NCI-H2171 treated with DMSO at 0.1 percent for 48 hours (cell line): ENCODE measurements at places on chromosomes 6 and 20.

DNA sequence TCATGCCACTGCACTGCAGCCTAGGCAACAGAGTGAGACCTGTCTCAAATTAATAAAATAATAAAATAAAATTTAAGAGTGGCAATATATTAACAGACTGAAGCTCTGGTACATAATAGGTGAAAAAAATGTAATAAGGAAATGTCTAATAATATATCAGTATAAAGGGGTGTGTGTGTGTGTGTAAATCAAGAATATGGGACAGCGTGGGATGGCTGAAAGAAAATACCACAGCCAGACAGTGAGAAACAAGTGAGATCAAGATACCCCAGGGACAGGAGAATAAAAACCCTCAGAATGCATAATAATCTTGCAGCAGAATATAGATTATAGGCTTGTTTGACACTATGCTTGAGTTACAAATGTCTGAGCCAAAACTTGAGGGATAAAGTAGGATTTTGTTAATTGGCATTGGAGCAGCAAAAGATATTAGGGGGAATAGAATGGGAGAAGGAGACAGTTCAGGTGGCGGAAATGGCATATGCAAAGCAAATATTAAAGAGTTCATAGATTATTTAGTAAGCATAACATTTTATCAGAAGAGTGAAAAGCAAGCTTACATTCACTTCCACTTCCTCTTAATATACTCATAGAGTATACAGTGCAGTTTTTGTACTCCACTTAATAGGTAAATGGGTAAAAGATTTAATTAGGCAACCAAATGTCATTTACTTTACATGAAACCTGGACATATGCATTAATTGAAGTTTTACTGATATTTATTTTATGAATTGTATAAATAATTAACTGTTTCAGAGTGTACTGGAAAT is 398.5 kb upstream of the GJE1 start:
- no peak for DNase-seq

GRCh38 chr6:11307226-11307625 is 74.8 kb upstream of the NEDD9 start:
- DNase-seq = no peak

DNA sequence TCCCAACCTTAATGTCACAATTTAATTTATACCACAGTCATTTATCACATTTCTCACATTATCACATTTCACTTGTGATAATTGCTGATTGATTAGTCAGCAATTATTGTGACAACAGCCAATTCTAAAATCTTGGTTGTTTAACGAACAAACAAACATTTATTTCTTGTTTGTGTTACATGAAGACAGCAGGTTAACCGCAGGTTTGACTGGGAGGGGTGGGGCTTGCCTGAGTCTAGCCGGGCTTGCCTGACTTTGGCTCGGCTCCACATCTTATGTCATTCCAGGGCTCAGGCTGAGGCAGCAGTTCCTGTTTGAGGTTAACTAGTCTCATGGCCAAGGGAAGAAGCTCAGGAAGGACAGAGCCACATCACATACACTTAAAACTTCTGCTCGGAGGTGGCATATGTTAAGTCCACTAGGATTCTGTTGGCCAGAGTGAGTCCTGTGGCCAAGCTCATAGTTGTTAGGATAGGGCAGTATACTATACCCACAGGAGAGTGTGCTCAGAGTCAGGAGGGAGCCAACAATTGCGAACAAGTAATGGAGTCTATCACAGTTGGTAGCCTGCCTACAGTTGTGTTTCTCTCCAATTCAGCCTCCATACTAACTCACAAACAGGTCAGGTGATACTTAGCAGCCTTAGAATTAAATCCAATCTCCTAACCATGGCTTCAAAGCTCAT is 90.0 kb upstream of the IFNGR1 start:
- peak; percentile 62 for DNase-seq

- DNase-seq = no peak
Measured at GRCh38 chr20:46252352-46253091, 55.8 kb downstream of the CDH22 start.

- DNase-seq = no peak
Measured at GRCh38 chr6:20680697-20681165, 146.5 kb downstream of the CDKAL1 start.

GRCh38 chr6:151699719-151700118 is 107.8 kb upstream of the ESR1 start:
- DNase-seq = no peak

- DNase-seq = no peak
Measured at GRCh38 chr20:62880935-62881661, 19.5 kb upstream of the TCFL5 start.

DNA sequence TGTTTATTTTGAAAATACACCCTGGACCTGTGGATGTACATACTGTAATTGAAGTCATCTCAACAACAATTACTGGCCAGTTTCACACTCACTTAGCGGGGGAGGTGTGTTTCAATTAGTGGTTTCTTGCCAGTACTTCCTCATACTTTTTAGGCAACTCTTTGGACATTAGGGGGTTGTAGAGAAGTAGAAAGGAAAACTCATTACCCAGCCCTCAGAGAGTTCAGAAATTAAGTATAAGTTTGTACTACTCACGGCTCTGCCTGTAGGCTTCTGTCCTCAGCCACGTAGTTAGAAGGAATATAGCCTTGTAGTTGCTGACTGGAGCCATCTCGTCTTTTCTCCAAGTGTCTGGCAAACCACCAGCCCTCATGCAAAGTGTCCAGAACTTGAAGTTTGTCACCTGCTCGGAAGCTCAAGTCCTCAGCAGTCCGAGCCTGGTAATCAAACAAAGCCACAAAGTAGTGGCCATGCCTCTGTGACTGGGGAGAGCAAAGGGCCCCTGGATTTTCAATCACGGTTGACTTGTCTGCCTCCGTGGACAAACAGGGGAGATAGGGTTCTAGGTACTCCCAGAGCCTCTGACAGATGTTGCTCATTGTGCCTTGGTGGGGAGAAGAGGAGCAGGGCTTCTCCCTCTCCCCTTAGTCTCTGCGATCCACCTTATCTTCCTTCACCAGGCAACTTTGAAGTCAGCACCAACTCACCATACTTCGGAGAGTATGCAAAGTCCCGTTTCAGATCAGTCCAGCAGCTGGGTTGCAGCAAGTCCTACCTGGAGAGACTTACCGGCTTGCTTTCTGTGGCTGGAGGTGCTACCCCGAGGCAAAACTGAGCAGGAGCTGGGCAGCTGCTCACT is 749 bp downstream of the FRK start:
- DNase-seq = no peak

- no peak for DNase-seq
Measured at GRCh38 chr6:496649-497048, 105.1 kb downstream of the IRF4 start.

DNA sequence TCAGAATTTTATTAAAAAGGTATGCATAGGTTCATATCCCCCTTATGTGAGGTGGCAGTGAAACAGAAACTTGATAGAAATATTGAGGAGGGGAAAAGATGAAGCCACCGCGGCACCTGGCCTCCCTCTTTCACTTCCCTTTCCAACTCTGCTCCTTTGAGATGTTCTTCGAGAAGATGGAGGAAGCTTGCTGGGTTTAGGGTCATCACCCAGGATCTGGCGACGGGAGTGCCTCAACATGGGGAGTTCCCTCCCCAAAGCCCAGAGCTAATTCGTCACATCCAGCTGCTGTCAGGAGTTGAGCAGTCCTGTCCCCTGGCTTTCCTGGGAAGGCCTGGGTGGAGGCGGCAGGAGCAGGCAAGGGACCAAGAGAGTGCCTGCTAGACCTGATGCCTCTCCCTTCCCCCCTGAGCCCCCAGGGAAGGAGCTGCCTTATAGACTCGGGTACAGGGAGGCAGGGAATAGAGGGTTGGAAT is 29.1 kb downstream of the RREB1 start:
- DNase-seq = no peak

GRCh38 chr6:106508834-106509233 is 120.5 kb downstream of the RTN4IP1 start:
- no peak for DNase-seq

- DNase-seq = no peak
Measured at GRCh38 chr6:112912416-112913101, 565.4 kb downstream of the RFPL4B start.

DNA sequence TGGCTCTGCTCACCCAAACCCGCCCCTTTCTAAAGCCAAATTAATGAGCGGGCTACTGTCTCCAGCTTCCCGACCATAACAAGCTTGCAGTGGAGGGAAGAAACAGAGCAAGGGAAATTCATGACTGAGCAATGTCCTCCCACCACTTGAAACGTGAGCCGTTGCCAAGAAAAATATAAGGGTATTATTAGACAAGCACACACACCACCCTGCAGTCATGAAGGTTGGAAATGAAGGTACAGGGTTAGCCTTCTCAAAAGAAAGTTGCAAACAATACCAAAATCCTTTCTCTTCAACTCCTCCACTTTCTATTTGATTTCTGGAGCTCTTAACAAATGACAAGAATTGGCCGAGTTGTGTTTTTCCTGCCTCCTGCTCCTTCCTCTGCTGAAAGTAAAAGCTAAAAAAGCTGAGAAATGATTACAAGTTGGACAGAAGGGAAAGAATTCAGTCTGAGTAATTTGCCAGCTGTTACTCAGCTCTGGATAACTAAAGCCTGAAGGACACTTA is 151.1 kb upstream of the B3GAT2 start:
- DNase-seq = peak; percentile 73

GRCh38 chr6:156683821-156684220 is 93.4 kb upstream of the ARID1B start:
- DNase-seq = no peak

GRCh38 chr6:44645276-44645675 is 257.8 kb downstream of the CDC5L start:
- no peak for DNase-seq

- DNase-seq = no peak
Measured at GRCh38 chr20:48523191-48523995, 304.4 kb downstream of the PREX1 start.
